ENCODE measurements at places on chromosomes 1 and 21. TPM values are rescaled to one million over a fixed set of nuclear protein-coding genes. Genes with fewer than 3 reads are reported as not detected.

- DNase-seq: peak; percentile 55
These were observed 78.6 kb upstream of the SOD1 start for GRCh38 chr21:31580866-31581276.

- DNase-seq: no peak
These were observed 8.4 kb downstream of the LUZP1 start for GRCh38 chr1:23159963-23160877.

DNA sequence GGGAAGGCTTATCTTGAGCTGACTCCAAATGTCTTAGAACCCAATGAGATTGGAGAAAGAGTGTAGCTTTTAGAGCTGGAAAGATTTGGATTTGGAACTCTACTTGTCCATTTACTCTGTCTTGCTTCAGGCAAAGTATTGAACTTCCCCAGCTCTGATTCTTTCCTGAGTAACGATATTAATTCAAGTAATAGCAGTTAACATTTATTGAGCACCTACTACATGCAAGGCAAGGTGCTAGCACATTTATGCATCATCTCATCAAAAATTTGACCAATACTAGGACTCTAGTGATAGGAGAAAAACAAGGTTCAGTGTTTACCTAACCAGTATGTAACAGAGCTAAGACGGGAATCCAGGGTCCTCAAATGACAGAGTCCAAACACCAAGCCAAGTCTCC lies 2.5 kb upstream of the LRRN2 start:
- no peak for DNase-seq

- DNase-seq: no peak
These were observed 45.9 kb downstream of the ARHGEF10L start for GRCh38 chr1:17585266-17585987.

DNA sequence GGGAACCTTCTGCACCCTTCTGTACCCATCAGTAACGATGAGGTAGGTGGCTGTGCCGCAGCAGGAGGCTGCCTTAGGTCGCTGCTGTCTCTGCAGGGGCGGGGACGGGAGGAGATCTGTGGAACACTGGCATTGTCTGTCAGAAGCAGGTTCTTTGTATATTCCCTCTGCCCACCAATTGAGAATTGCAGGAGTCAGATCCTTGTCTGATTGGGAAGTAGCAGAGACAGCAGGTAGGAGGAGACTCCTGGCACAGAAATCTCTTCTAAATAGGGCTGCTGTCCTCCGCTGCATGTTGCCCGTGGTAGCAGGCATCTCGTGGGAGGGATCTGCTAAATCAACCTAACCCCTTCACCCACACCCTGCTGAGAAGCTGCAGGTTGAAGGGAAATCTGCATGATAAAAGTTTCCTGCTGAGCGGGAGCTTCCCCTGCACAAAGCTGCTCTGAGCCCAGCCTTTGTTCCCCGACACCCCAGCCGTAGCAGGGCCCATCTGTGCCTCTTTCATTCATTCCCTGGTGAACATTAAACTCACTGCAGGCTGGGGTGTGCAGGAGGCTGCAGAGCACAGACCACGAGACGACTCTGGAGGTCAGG lies 15.9 kb downstream of the SARS1 start:
- no peak for DNase-seq

- no peak for DNase-seq
These were observed 5.7 kb downstream of the RSPO1 start for GRCh38 chr1:37629008-37629407.

- peak; percentile 98 for DNase-seq
These were observed 40.9 kb downstream of the PTAFR start for GRCh38 chr1:28135371-28136168.

DNA sequence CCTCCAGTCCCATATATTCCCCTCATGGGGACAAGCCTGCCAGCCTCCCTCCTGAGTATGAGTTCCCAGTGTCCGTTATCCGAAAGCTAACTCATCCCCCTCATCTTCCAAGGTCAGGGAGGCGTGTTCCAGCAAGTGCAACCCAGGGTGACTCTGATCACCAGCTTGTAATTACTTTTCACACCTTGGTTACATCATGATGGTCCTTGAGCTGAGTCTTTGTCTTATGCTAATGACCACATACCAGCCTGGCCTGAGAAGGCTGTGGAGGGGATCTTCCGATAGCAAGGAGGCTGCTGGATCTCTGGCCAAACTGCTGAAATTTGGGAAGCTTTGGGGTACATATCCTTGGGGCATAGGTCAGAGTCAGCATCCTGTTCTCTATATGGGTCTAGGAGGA lies 99.6 kb downstream of the DDX20 start:
- no peak for DNase-seq

- DNase-seq: no peak
These were observed 30.3 kb upstream of the RGS16 start for GRCh38 chr1:182634306-182635072.

GRCh38 chr1:27314169-27314568 lies 7.8 kb upstream of the TMEM222 start:
- no peak for DNase-seq

DNA sequence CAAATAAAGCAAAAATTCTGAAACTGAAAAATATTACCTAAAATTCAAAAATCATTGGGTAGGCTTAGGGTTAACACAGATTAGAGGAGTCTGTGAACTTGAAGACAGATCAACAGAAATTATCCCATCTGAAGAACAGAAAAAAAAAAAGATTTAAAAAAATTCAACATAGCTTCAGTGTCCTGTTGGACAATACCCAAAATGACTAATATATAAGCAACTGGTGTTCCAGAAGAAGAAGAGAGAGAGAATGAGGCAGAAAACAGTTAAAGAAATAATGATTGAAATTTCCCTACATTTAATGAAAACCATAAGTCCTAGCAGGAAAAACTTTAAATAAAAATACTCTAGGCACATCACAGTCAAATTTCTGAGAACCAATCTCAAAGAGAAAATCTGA lies 31.5 kb downstream of the TMCO1 start:
- DNase-seq: no peak

DNA sequence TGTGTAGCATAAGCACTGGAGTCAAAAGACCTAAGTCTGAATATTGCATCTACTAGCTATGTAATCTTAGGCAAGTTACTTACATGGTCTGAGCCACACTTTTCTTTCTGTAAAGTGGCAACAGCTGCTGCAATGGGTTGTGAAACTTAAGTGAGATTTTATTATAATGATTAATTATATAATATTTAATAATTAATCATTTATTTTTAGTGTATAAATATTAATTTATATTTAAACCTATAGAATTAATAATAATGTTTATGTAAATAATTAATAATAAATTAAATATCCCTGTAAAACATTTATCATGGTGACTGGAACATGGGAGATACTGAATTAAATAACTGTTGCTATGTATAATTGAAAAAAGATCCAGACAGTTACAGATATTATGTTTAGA lies 180.3 kb downstream of the LRRC40 start:
- DNase-seq: no peak

DNA sequence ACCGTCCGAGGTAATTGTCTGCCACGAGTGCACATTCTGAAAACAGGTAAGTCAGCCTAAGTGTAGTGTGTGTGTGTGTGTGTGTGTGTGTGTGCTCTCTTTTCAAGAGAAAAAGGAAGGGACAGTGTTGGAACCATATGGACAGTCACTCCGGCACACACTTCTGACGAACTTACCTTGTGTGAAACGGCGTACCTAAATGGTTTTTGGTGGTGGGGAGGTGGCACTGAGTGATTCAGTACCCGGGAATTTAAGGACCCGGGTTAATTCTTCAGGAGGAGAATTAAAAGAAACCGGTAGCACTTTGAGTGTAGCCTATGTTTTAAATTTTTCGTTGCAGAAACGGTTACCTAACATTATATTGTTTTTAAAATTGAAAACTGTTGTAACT lies 286 bp downstream of the ODR4 start:
- DNase-seq: no peak

- DNase-seq: no peak
These were observed 47.1 kb downstream of the CTH start for GRCh38 chr1:70458131-70458530.

DNA sequence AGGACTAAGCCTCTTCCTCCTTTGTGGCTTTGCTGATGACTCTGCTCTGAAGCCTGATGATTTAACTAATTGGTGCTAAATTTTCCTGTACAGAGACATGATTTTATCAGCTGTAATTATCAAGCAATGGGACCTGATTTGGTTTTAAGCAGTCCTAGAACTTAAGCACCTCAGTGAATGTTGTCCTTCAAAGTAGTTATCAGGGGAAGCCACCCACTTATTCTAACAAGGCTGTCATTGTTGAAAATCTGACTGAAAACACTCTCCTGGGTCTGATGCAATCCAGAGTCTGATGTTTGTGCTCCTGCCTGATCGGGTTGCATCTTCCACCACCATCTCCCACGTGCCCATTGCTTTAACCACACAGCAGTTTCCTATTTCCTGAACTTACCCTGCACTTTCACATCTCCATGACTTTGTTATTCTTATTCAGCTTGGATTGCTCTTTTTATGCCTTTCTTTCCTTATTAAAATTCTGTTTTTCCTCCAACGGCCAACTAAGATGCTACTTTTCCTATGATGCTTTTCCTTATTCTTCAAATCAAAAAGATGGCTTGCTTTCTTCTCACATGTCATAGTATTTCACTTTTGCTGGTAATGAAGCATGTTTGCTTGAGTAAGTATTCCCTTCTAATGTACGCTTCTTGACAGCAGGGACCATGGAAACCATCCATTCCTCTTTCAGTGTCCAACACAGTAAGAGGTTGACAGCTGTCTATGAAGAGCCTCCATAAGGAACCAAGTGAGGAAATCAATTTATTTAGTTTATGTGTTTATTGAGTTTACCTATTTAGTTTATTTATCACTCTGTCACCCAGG lies 55.0 kb downstream of the S1PR1 start:
- DNase-seq: peak; percentile 23

GRCh38 chr1:109617291-109617801 lies 2.1 kb downstream of the GNAT2 start:
- DNase-seq: peak; percentile 90

DNA sequence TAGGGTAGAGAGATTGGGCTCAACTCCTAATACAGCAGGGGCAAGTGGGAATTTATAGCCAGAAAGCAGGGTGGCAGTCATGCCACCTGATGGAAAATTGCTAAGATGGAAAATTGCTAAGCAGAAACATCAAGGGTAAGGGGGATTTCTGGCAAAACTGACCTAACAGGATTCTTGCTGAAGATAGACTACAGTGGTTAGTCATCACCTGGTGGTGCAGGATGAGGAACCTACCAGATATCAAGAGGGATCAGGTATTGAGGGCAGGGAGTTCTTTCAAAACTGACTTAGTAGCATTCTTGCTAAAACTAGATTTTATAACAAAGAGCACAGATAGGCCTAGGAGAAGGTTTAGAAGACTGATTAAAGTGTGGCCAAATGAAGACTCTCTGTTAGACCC lies 292.9 kb downstream of the PLPP3 start:
- DNase-seq: peak; percentile 28

DNA sequence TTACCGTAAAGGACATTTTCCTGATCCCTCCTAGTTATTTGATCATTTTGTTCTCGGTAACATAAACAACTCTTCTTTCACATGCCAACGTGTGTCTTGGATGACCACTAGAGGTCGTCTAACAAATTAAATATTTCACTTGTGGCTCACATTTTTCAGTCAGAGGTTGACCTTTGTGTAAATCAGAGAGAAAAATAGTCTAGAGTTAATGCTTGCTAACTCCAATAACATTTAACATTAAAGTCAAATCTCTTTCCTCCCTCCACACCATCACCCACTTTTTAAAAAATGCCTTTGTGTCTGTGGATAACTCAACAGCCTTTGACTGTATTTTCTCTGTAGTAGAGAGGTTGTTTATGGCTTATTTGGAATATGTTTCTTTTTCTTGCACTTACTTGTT lies 220.5 kb upstream of the B3GALT2 start:
- DNase-seq: peak; percentile 56

DNA sequence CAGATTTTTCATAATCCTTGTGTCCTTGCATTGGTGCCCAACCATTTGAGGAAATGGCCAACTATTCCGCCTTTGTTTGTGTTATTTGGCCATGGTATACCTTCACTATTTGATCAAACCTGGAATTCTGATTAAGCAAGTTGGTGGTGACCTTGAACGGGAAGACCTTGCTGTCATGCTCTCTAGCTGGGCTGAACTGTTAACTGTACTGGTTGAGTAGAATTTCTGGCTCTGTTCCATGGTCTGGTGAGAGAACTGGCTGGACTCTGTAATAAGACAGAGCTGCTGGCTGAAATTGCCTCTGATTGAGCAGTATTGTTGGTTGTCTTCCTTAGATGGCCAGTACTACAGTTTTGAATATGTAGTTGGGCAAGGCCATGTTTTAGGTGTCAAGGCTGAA lies 3.0 kb upstream of the LCE3C start:
- no peak for DNase-seq

GRCh38 chr1:1306070-1306660 lies 1.6 kb downstream of the ACAP3 start:
- DNase-seq: no peak

FCRL6 gene
- 0.13 TPM for total RNA-seq

PER3 gene
- total RNA-seq: 4.5 TPM

CCSAP gene
- total RNA-seq: 10.1 TPM

PUSL1 gene
- 20.8 TPM for total RNA-seq

MMEL1 gene
- 0.13 TPM for total RNA-seq

ECM1 gene
- 5.8 TPM for total RNA-seq

RCAN3 gene
- total RNA-seq: 15.9 TPM

EPS8L3 gene
- not detected for total RNA-seq

CCDC30 gene
- 0.77 TPM for total RNA-seq

All from bronchial epithelial cell (primary cell).